ENCODE measurements at places on chromosomes 3 and 15.

DNA sequence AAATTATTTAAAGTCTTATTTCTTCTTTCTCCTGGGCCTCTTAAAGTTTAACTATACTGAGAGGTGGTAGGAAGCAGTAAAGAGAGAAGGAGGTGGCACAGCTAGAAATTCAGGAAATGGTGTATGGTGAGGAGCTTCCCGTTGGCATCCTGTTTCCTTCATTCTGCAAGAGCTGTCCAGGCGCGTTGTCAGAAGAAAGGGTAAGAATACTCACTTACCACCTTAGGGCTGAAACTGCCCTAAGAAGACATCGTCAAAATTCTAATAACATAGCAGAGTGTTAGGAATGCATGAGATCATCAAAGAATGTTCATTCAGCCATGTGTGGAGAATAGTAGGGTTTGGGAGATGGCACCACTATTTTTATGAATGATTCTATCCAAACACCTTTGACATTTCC is 699.6 kb downstream of the MCTP2 start:
- no peak for DNase-seq

GRCh38 chr15:41583795-41584194 is 24.8 kb downstream of the TYRO3 start:
- no peak for DNase-seq

GRCh38 chr15:65051266-65051665 is 6.1 kb downstream of the SLC51B start:
- DNase-seq: no peak

- DNase-seq: no peak
These were observed 1.7 kb upstream of the PIAS1 start for GRCh38 chr15:68052431-68052830.

DNA sequence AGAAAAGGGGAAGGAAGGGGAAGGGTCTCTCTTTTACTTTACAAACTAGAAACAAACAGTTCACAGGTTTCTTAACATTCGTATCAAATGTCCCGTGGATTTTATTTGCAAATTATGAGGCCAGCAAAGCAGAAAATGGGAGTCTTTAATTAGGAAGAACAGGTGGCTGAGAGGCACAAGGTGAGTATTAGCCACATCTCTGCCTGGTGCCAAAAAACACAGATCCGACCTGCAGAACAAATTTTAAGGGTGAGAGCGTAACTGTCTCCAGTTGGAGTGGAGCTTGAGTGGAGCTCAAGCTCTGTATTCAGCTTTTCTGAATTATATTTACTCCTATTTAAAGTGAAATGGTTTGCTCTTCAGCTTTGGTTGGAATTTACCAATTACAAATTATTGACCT is 1004.9 kb downstream of the FHIT start:
- no peak for DNase-seq

GRCh38 chr3:1171320-1171719 is 78.5 kb downstream of the CNTN6 start:
- no peak for DNase-seq

GRCh38 chr15:82554351-82554750 is 14.1 kb upstream of the RPS17 start:
- DNase-seq: no peak

- DNase-seq: no peak
These were observed 96.8 kb upstream of the ROBO2 start for GRCh38 chr3:76943058-76943457.

GRCh38 chr3:14431452-14431916 is 29.1 kb downstream of the SLC6A6 start:
- DNase-seq: no peak

GRCh38 chr15:47755941-47756340 is 38.6 kb downstream of the SEMA6D start:
- DNase-seq: no peak

DNA sequence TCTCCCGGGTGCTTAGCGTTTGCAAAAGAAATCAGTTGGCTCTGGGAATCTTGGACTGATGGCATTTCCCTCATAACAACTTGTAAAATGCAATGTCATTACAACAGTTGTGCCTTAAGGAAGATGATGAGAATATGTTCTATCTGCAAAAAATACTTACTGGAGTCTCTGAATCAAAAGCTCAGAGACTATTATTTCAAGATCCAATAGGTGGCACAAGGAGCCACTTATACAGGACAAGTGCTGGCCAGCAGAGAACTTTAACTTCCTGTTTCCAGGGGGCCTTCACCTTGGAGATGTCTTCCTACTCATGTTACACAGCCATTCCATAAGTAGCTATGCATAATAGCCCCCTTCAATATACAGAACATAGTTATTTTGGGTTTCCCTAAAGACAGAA is 8.9 kb upstream of the RPS27L start:
- DNase-seq: peak; percentile 39

DNA sequence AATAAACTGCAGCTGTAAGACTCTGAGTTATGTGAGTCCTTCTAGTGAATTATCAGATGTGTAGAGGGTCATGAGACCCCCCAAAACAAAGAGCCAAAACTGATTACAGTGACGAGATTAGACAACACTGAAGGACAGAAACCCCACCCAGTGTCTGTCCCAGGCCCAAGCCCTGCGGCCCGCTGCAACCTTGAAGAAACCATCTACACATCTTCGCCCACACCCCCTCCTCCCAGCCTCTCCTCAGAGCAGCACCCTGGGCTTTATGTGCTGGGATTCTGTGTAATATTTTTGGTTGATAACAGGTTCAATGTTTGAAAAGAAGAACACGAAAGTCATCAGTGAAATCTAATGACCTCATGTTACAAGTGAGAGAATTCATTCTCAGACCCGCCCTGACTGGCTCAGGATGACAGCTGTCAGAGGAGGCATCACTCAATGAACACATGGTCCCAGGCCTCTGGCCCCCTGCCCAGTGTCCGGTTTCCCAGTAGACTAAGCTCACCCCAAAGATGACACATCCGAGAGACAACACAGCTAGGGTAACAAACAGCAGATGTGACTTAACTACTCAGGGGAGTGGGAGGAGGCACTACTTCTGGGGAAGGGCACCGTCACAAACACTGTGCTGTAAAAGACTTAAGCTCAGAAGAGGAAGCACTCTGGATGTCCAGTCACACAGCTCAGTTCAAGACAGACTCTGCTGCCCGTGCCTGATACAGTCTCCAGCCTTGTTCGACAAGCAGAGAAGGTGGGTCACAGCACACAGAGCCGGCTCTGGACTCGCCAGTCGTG is 48.9 kb downstream of the NIPA2 start:
- no peak for DNase-seq

DNA sequence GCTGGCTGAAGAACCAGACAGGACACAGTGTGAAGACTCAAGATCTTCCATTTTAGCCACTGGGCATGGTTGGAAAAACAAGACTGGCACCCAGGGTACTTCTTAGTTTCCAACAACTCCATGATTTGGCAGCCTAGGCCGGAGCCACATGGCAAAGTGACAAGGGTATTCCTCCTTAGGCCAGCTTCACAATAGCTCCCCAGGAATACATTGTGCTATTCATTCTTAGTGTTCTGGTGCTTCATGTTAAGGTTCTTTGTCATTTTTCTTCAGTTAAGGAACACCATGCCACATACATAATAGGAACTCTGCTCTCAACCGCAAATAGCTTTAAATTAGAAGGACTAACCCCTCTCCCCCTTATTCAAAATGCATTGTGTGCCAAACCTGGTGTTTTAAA is 8.0 kb upstream of the FILIP1L start:
- DNase-seq: no peak

DNA sequence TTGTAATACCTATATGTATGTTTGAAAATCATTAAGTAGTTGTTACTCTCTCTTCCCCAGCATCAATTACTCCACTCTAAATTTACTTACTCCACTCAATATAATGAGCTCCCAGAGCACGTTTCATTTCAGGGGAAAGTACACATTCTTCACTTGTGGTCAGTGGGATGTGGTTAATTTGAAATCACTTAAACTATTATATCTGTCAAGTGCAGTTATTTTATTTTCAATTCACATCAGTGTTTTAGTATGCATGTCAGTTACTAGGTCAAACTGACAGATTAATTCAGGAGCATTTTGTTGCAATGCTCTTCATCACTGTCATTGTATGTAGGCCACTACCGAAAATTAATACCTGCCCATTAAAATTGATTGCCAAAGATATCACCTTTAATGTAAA is 376.1 kb downstream of the ZIC4 start:
- DNase-seq: no peak

- DNase-seq: peak; percentile 70
These were observed 14.4 kb downstream of the ATP13A3 start for GRCh38 chr3:194472290-194472920.

GRCh38 chr3:190516416-190516815 is 2.5 kb downstream of the IL1RAP start:
- DNase-seq: no peak

DNA sequence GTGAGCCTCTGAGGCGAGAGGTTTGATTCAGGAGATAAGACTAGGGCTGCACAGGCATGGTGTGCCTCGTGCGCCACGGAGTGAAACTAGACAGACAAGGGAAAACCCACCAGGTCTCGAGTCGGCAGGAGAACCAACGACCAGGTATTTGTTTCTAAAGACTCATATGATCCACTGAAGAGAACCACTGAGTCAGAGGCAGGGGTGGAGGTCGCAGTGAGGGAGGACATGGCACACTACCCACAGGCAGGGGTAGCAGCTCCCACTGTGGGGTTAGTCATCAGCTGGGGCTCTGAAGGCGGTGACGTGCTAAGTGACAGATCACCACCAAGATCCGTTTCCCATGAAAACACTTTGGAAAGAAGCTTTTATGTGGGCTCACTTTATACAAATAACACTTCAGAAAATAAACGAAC is 45.7 kb downstream of the CHSY1 start:
- DNase-seq: peak; percentile 48

DNA sequence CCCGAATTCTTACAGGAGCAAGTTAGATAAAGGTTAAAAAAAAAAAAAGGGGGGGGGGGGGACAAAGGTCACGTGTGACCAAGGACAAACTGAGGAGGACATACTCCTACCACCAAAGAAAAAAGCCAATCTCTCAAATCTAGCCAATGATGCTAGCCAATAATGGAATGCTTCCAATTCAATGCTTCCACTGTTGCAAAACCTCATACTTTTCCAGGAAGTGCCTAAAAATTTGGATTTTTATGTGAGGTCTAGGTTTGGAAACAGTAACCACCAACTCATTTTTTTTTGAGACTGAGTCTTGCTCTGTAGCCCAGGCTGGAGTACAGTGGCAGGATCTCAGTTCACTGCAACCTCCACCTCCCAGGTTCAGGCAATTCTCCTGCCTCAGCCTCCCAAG is 11.4 kb downstream of the MSL2 start:
- no peak for DNase-seq

DNA sequence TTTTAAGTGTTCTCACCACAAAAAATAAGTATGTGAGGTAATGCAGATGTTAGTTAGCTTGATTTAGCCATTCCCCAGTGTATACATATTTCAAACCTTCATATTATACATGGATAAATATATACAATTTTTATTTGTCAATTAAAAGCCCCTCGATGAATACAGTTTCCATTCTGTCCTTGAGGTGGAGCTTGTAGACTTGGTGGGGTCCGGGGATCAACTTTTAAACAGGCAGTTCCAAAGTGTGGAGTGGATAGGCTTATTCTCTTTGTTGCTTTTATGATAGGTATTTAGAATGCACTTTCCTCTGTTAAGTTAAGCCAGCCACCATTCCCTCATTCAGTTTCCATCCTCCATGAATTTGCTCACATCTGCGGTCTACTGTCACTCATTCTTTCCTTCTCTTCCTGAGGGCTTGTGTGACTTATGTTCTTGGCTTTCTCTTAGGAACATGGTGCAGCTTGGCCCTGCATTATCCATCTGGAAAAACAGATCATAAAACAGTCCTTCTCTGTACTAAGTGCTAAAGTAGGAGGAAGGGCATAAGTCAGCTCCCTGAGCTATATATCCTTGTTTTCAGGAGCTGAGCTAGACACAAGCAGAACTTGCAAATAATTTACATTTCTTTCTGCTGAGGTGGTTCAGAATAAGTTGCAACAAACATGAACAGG is 149.1 kb downstream of the NFKBIZ start:
- no peak for DNase-seq

DNA sequence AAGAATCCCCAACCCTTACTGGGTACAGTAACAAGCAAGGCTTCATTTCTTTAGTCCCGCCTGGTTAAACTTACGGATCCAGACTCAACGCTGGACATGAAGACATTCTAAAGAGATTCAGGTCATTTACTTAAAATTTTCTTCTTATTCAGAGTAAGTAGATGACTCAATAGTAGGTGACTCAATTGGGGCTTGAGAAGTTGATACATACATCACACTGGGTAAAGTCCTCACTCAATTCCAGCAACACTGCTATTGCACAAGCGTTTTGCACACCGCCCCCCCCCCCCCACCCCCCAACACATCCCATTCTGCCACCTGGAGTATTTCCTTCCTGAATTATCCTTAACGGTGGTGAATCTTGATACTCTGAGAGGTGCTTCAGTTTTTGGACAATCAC is 610.0 kb downstream of the FOXP1 start:
- DNase-seq: no peak

DNA sequence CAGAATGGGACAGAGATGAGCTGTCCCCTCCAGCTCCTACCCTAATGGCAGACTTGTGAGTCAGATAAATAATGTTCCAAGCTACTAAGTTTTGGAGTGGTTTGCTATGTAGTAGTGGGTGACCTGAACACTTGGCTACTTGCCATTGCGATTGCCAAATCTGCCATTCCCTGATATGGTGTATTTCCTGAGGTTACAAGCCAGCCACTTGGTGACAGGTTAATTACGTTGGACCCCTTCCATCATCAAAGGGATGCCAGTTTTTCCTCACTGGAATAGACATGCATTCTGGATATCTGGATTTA is 33.6 kb downstream of the MORF4L1 start:
- DNase-seq: no peak

DNA sequence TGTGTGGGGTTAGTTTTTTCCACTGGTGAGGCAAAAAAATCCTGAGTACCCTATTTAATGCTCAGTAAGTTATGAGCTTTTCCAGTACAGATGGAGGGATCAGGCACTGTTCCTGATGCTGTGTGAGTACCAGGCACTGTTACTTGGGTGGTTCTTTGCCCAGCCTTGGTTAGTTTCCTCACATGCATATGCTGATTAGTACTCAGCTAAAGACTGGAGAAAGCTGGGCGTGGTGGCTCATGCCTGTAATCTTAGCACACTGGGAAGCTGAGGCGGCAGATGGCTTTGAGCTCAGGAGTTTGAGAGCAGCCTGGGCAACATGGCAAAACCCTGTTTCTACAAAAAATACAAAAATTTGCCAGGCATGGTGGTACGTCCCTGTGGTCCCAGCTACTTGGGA is 210.3 kb upstream of the SGO1 start:
- no peak for DNase-seq

DNA sequence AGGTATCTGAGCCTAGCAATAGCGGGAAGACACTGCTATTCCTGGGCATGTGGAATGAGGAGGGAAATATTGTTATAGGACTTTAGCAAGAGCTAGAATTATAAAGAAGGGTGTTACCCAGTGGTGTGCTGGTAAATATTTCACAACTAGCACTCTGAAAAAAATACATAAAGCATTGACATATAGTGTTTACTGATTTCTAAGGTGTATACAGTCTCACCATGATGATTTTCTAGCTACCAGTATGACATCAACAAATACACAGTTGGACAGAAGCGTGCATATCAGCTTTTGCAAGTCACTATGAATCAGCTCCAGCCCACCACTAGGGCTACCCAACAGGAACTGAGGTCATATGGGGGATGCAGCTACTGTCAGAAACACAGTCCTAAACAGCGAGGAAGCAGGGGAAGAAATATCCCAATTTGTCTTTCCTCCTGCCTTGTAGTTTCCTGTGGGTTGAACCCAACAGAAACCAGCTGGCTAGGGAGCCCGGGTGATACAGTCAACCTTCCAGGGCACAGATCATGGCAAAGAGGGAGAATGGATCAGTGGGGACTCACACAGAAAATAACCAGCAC is 39.6 kb downstream of the HGD start:
- peak; percentile 22 for DNase-seq

GRCh38 chr3:157100608-157101396 is 59.1 kb downstream of the CCNL1 start:
- DNase-seq: no peak
